ENCODE measurements at places on chromosomes 1 and 21.

GRCh38 chr21:26001356-26001755, 169.2 kb downstream of the APP start:
- no peak for DNase-seq

GRCh38 chr1:84753516-84754385, 63.5 kb upstream of the SSX2IP start:
- peak; percentile 76 for DNase-seq

GRCh38 chr1:197911857-197912696, 5.1 kb upstream of the LHX9 start:
- no peak for DNase-seq

DNA sequence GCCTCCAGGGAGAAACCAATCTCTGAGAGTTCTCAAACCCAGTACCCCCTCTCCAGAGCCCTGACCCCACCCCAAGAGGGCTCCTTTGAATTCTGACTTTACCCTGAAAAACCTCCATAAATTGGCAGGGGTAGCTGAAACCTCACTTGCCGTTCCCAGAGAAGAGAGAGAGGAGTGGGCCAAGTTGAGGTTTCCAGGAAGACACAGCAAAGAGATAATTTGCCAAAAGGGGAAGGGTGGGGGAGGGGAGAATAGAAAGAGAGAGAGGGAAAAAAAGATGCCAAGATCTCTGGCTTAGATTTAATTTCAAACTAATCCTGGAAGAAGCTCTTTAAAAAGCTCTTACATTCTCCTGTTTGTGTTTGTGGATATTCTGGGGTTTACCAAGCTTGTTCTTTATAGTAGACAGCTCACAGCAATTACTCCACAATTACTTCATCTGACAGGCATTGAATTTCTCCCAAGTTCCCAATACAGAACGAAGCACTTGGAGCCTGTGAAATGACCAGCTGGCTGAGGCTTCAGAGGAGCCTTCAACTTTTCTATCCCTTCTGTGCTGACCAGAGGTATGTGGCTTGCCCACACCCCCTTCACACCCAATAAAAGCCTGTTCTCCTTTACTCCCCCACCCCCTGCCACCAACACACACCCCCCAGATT, 1.1 kb upstream of the GRHL3 start:
- no peak for DNase-seq

GRCh38 chr1:224637515-224637914, 21.4 kb downstream of the CNIH3 start:
- DNase-seq: no peak

DNA sequence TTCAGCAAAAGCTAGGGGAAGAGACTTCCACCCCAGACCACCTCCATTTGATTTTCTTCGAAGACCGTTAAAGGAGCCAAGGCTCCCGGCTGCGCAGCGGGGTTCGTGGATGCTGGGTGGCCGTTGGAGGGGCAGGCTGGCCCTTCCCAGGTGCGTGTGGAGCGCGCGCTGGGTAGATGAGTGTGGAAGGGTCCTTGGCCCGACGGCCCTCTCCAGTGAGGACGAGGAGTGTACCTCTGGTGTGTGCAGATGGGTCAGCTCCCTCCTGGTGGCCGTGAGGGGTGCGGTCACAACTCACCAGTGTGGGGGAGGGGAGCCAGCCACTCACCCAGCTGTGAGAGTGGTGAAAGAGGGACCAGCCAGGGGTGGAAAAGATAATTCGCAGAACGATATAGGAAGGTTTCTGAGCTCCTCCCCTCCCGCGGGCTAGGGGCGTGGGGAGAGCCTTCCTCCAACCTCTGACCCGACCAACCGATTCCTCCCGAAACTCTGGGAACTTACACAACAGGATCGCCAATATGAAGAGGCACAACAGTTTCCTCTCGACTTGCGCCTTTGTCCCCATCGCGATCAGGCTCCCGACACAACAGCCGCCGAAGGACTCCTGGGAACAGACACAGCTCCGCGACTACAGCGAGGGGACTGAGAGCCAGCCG, at the start of gene F11R:
Gene F11R (minus strand): TSS at position 644 of the 656 bp plus-strand sequence. CDS start 79 bp downstream, at position 565.
- DNase-seq: no peak

DNA sequence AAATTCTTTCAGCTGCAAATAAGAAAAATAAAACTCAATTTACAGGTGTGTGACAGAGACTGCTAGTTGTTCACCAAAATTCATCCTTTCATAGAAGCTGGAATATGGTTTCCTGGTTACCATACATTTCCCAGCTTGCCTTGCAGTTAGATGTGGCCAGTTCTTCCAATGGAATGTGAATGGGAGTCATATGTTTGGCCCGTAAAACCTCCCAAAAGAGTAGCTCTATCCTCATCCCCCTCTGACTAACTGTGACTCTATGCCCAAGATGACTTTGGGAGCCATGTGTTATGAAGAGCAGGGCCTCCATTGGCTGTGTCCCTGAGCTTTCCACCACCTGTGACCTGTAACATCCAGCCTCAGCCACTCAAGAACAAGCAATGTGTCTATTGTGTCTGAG, 90.6 kb upstream of the NGF start:
- no peak for DNase-seq

DNA sequence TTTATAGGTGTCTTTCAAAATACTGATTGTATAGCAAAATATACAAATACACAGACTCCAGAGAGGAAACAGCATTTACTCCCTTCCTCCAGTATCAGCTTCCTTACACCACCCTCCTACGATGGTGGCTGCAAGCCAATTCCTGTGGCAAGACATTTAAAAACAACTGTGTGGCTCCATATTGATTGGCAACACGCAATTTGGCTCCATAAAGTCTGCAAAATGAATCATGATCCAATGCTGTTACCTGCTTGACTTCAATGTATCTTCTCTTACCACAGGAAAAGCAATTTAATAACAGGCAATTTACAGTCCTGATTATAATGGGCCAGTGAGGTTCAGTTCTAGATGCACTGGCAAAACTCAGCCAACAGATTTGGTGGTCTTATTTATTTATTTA, 19.7 kb upstream of the ATP6V1G3 start:
- no peak for DNase-seq

DNA sequence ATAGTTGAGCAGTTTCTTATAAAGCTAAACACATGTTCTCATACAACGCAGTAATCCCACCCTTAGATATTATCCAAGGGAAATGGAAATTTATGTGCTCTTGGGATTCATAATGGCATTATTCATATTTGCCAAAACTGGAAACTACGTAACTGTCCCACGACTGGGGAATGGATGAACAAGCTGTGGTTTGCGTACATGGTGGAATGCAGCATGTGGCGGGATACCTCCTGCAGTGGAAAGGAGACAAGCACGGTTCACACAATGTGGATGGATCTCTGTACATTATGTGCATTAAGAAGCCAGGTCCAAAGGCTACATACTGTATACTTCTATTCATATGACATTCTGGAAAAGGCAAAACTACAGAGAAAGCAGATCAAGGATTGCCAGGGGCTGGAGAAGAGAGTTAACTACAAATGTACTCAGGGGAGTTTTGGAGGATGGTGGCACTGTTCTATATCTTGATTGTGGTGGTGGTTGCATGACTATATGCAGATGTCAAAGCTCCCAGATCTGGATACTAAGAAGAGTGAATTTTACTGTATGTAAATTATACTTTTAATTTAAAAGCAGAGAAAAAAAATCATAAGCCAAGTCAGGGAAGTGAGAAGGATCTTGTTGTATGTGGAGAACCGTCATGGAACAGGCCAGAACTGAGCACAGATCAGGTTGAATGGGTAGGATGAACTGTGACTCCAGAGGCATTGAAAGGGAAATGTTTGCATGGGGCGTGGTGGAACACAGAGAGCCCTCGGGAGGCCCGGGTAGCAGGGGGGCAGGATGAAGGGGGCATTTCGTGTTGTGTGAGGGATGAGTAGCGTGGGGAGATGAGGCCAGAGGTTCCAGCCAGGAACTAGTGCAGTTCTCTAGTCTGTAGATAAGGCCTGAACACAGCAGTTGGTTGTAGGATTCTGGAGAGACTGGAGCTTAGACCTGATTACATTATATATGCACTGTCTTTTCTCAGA, 90.7 kb downstream of the GALNT2 start:
- DNase-seq: no peak

GRCh38 chr1:168565825-168566224, 10.6 kb upstream of the XCL1 start:
- DNase-seq: no peak

- DNase-seq: no peak
Observed at GRCh38 chr1:171137580-171137979, 46.9 kb downstream of the FMO3 start.

- no peak for DNase-seq
Observed at GRCh38 chr1:14738235-14738634, 139.8 kb downstream of the KAZN start.

DNA sequence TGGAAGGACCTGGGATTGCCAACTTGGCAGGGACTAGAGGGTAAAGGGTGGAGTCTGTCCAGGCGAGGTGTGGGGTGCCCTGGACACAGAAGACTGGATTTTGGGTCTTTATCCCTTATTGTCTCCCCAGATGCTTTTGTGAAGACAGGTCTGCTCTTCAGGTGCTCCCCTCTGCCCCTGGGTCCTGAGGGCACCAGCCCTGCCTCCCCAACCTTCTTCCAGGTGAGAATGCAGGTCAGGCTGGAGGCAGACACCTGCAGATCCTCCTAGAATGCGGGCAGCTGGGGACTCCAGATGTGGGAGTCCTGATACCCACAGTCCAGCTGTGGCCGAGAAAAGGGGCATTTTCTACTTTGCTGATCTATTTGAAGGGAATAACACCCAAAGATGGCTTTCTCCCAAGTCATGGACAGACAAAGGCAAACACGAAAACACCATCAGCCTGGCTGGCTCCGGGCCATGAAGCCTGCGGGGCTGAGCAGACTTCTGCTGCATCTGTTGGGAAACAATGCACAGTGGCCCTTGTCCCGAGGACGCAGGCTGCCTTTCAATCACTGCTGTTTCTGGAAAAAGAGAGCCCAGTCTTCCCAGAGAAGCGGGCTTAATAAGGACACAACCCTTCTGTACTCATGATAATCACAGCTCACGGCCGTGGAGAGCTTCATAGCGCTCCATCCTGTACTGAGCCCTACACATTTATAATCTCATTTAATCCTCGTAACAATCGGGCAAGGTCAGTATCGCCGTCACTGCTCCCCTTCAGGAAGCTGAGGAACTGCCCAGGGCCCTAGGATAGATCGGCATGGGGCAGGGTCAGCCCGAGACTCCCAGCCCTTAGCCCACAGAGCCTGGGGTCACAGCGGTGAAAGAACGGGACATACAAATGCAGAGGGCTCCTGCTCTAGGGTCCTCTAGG, 62.0 kb upstream of the ABCG1 start:
- DNase-seq: peak; percentile 94

DNA sequence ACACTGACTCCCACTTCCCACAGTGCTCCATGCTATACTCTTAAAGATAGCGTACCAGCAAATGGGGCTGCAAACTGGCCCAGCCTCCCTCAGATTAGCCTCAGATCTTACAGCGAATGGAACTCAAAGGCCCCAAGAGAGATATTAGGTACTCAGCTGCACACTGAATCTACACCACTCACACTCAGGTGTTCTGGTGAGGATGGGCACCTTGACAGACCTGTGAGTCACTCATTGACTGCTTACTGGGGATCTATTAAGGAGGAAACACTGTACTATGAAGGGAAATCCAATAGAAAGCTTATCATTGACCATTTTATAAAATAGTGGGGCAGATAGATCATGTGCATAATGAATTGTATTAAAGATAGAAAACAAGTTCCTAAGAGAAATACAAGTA, 164.3 kb upstream of the ATP1B1 start:
- DNase-seq: no peak

- DNase-seq: no peak
Observed at GRCh38 chr1:240508201-240508600, 103.8 kb downstream of the GREM2 start.

DNA sequence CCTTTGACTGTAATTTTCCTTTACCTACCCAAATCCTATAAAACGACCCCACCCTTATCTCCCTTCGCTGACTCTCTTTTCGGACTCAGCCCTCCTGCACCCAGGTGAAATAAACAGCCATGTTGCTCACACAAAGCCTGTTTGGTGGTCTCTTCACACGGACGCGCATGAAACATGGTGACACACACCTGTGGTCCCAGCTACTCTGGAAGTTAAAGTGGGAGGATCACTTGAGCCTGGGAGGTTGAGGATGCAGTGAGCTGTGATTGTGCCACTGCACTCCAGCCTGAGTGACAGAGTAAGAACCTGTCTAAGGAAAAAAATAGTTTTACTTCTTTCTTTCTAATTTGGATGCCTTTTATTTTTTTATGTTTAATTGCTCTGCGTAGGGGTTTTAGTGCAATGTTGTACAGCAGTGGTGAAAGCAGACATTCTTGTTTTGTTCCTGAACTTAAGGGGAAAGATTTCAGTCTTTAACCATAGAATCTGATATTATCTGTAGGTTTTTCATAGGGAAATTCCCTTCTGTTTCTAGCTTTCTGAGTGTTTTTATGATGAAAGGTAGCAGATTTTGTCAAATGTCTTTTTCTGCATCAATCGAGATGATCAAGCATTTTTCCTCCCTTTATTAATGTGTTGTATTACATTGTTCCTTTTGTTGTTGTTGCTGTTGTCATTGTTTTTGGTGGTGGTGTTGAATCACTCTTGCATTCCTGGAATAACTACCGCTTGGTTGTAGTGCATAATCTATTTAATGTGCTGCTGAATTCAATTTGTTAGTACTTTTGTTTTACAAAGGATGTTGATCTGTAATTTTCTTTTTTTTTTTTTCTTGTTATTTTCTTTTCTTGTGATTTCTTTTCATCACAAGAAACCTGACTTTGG, 497.4 kb downstream of the DISC1 start:
- DNase-seq: no peak

DNA sequence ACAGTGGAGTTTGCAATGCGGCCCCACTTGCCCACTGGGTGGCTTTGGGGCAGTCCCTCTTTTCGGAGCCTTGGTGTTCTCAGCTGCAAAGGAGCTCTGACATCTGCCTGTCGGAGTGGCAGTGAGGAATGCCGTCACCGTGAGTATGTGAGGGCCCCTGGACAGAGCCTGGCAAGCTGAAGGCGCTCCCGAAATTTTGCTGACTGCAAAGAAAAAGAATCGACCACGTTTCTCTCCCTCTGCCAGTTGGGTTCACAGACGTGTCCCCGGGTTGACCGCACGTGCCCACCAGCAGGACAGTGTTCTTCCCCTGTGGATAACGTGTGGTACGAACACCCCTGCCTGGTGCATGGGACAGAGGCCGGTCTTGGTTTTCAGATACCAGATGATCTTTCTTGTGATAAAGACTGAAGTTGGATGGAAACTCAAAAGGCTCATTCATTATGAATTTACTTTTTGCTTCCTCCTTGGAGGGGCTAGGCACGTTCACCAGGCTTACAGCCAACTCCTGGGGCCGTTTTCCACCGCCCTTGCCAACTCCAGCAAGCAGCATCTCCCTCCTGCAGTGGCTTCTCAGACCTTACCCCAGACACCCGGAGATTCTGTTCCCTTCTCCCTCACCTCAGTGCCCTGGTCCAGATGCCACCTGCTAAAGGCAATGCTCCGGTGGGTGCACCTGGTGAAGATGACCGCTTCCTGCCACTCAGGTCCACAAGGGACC, 29.7 kb downstream of the ECE1 start:
- no peak for DNase-seq

DNA sequence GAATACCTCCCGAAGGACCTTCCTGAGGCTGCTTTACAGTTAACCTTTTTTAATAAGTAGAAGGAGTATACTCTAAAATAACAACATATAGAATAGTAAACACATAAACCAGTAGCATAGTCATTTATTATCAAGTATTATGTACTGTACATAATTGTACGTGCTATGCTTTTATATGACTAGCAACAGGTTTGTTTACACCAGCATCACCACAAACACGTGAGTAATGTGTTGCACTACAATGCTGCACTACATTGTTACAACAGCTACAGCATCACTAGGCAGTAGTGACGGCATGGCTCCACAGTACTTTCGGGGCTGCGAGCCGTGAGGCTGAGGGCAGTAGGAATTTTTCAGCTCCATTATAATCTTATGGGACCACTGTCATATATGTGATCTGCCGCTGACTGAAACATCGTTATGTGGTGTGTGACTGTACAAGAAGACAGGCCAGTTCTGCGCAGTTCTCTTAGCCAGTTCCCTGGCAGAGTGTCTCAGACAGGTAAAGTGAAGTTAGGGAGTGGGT, 82.8 kb upstream of the LRRC8D start:
- DNase-seq: no peak

All from hippocampal formation (tissue), 2 donors.